Daoy (cell line): ENCODE measurements at places on chromosomes 7 and 10. TPM values are rescaled to one million over a fixed set of nuclear protein-coding genes. Genes with fewer than 3 reads are reported as not detected.

- DNase-seq = peak; percentile 66
Observed at GRCh38 chr7:43112941-43113621, 634 bp downstream of the HECW1 start.

GNAT3 gene
- total RNA-seq = not detected in 2 replicates

PNLIPRP3 gene
- total RNA-seq = 0.17 TPM in 1 of 2 replicates, not detected in the other

DNA sequence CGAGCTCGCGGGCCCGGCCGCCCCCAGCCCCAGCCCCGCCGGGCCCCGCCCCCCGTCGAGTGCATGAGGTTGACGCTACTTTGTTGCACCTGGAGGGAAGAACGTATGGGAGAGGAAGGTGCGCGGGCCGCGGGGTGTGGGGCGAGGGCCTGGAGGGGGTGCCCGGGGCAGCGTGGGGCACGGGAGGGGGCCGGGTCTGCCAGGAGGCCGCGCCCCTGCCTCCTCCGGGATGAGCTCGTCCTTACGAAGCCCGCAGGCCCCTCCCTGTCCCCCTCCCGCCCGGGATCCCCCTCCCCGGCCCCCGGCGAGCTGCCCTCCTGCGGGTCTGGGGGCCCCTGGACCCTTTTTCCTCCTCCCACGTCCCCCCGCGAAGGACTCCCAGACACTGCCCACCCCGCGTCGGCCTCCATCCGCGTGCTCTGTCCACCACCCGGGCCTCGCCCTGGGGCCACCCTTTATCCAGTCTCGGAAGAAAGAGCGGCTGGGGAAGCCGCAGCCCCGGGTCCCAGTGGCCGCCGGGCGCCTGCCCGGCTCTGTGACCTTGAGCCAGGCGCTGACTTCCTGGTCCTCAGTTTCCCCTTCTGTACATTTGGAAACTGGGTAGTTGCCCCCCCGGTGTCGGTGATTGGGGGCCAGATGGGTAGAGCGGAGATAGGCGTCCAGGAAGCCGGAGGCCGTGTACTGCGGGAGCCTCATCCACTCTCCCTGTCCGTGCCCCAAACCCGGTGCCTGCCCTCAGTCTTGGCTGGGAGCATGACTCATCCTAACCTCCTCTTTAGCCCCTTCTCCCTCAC, 521 bp downstream of the LIMK1 start:
- peak; percentile 84 for DNase-seq

GRCh38 chr7:151382079-151382885, 27.6 kb downstream of the WDR86 start:
- no peak for DNase-seq

GRCh38 chr10:78785991-78786390, 282.8 kb upstream of the ZMIZ1 start:
- no peak for DNase-seq
